Hematopoietic multipotent progenitor cell treated with erythropoietin and hydrocortisone succinate and interleukin-3 and kit ligand, for 15 days (in vitro differentiated cells): ENCODE measurements at places on chromosomes 13 and 19.

DNA sequence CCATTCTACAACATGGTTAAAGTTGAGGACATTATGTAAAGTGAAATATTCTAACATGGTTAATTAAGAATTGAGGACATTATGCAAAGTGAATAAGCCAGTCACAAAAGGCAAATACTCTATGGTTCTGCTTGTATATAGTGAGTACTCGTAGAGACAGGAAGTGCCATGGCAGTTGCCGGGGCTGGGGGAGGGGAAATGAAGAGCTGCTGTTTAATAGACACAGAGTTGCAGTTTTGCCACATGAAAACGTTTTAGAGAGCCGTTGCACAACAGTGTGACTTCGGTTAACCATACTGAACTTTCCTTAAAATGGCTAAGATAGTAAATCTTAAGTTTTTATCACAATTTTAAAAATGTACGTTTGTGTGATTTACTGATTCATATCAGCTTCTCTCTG is 176.9 kb downstream of the SHISA2 start:
- DNase-seq = no peak

DNA sequence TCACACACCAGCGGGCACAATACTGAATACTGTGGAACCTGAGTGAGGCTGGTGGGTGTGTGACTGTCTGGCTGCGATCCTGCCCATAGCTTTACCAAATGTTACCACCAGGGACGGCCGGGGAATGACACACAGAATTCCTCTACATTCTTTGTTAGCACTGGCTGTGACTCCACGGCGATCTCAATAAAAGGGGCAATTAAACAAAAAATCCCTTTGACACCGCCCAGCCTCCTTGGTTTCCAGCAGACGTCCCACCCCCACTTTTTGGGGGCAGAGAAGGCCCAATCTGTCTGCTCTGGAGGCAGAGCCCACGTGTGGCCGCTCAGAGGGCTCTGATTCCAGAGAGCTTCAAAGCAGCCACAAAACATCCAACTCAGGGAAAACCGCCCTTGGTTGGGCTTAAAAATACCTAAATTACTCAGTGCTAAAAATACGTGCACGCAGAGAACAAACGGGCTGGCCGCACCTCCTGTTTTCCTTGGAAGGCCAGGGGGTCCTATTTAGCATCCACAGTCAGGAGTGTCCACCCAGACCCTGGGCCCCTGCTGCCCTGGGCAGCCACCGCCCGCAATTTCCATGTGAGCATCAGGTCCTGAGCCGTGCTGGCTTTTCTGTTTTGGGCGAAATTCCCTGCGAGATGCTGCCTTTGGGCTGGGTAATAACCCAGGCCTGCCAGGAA is 47.8 kb downstream of the GADD45B start:
- DNase-seq = no peak

- peak; percentile 78 for DNase-seq
Measured at GRCh38 chr19:48630296-48631063, 6.7 kb downstream of the DBP start.

GRCh38 chr19:55099557-55100506 is 17.6 kb downstream of the PPP1R12C start:
- DNase-seq = no peak

- DNase-seq = no peak
Measured at GRCh38 chr19:21588065-21588601, 82.7 kb downstream of the ZNF429 start.

GRCh38 chr13:27273658-27274425 is 3.2 kb downstream of the RASL11A start:
- DNase-seq = no peak

DNA sequence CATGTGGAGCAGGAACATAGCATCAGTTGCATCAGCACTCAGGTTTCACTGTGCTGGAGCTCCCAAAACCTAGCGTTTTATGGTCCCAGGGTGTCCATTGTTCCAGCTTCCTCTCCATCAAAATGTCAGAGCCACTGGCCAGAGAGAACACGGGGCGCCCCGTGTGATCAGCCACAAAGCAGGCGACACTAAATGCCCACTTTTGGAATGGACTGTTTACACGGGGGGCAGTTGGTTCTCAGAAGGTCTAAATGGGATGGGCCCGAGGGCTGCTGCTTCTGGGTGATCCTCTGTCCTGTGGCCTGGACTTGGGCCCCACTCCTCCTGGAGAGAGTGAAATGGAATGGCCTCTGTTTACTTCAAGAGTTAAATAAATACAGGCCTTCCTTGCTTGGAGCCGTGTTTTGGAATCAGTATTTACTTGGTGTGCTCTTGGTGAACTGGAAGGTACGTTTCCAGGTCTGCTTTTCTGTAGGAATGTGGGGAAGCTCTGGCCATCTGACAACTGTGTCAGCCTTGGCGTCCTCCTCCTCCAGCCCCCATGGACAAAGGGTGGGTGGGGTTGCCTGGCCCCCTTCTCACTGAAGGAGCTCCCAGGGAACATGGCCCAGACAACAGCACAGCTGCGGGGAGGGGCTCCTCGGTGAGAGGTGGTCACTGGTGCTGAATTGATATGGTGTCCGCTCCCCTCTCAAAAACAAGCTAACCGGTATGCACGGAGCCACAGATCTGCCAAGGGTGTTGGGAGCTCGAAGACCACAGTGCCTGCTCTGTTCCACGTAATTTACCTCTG is 16.1 kb upstream of the MCF2L start:
- DNase-seq = no peak

GRCh38 chr13:80881942-80882445 is 541.1 kb upstream of the SPRY2 start:
- no peak for DNase-seq

DNA sequence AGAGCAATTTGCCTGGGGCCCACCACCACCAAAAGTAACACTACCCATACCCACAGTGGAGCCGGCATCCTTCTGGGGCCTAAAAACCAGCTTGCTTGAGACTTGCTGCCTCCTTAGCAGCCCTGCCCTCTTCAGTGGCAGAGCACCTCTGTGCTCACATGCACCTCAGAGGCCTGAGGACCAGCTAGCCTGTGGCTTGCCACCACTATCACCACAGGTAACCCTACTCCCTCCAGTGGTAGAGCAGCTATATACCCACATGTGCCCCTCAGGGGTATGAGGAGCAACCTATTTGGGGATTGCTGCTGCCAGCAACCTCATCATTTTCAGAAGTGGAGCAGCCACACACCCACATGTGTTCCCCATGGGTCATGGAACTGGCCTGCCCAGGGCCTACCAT is 111.4 kb upstream of the SPRY2 start:
- no peak for DNase-seq

DNA sequence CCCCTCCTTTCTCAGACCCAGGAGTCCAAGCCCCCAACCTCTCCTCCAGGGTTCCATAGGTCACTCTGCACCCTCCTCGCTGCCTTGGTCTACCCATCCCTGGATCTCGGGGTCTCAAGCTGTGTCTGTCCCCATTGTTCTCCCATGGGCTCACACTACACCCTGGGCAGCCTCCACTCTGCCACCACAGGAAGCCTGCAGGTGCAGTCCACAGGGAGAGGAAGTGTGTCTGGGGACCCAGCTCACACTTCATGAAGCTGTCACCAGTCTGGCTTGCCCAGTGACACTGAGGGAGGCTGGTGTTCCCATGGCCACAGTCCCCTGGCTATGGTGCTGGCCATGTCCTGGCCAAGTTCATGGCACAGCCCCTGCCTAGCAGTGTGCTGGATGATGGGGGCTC is 5.3 kb downstream of the NECTIN2 start:
- no peak for DNase-seq

DNA sequence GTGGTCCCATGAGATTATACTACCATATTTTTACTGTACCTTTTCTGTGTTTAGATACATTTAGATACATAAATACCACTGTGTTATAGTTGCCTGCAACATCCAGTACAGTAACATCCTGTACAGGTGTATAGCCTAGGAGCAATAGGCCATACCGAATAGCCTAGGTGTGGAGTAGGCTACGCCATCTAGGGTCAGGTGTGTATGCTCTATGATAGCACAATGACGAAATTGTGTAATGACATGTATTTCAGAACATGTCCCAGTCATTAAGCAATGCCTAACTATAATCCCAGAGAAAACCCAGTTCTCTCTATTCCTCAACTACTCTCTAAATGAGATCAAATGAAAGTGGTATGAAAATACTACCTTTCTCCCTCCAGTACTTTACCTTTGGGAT is 3.9 kb downstream of the SLC25A15 start:
- DNase-seq = no peak

DNA sequence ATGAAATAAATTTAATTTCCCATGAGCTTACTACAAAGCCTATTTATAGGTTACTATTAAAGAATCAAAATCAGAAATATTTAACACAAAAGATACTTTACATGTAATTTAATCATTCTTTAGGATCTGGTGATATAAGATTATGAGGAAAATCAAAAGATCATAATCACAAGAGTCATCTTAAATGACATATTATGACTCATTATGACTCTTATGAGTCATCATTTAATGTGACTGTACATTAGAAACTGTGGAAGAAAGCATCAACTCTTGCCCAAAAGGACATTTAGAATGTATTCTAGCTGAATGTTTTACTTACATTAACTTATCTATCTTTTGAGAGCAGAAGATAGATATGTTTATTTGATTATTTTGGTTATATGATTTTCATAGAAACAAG is 458.6 kb downstream of the DCT start:
- no peak for DNase-seq

DNA sequence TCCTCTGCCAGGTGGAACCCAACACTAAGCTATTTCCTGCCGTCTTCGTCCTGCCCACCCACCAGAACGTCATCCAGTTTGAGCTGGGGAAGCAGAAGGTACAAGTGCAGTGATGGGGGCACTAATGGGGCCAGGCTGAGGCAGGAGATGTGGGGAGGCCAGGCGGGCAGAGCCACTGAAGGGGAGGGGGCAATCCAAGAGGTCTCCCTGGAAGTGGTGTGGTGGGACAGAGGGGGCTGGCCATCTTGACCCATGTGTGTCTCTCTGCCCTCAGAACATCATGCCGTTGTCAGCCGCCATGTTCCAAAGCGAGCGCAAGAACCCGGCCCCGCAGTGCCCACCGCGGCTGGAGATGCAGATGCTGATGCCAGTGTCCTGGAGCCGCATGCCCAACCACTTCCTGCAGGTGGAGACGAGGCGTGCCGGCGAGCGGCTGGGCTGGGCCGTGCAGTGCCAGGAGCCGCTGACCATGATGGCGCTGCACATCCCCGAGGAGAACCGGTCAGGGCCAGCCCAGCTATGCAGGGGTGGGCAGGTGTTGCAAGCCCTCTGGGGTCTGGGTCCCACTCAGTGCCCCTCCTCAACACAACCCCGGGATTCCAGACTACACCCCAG is 49.6 kb downstream of the RYR1 start:
- DNase-seq = no peak
